ENCODE measurements at places on chromosomes 12 and 14. TPM values are rescaled to one million over a fixed set of nuclear protein-coding genes. Genes with fewer than 3 reads are reported as not detected.

- H3K4me3 ChIP-seq = peak overlapping the region; percentile 96
- DNase-seq = peak; percentile 33
- peaks cover 87% of the 10 kb centered on the region for H3K36me3 ChIP-seq
- peak overlapping the region; percentile 99 for H3K27ac ChIP-seq
- H3K4me1 ChIP-seq = peaks cover 26% of the 10 kb centered on the region
Measured at GRCh38 chr12:104291867-104292524, 11.5 kb upstream of the EID3 start.

DNA sequence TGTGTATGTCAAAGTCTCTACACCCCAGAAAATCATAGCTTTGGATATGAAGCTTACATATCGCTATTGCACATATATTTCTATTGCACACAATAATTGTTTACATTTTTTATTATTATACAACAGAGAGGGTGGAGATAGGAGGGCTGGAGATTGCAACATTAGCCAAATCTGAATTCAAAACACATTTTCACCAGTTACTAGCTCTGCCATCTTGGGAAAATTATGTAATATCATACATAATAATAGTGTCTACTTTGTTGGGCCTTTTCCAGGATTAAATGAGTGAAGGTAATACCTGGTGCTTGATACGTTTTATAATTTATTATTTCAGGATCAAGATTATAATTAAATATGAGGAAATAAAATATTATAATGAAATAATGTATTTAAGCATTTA lies 507.4 kb upstream of the TBX3 start:
- no peaks in the 10 kb centered on the region for H3K4me1 ChIP-seq
- H3K4me3 ChIP-seq = no peak overlapping the region
- no peak for DNase-seq
- no peaks in the 10 kb centered on the region for H3K36me3 ChIP-seq

DNA sequence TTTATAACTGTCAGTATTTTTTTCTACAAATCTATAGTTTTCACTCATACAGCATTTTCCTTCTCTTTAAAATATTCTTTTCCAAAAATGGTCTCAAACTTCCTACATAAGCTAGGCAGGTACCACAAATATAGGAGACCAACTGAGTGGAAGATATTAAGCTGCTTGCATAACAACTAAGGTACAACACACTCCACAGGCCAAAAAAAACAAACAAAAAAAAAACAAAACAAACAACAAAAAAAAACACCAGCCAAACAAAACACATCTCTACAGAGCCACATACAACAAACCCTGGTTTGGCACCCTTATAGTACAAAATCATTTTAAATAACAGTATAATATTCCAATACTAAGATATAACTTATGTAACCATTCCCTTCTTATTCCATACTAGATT lies 50.1 kb downstream of the SLC2A13 start:
- no peak for DNase-seq
- H3K36me3 ChIP-seq = no peaks in the 10 kb centered on the region
- H3K4me1 ChIP-seq = no peaks in the 10 kb centered on the region
- no peak overlapping the region for H3K27ac ChIP-seq

DNA sequence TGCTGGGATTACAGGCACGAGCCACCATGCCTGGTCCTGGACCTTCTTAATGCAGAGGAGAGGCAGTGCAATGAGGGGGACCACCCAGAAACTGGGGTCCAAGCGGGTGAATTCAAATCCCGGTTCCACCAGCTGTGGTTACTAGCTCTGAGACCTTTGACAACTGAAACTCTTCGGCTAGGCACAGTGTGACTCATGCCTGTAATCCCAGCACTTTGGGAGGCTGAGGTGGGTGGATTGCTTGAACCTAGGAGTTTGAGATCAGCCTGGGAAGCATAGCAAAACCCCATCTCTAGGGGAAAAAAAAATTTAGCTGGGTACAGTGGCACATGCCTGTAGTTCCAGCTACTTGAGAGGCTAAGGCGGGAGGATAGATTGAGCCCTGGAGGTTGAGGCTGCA lies 5.0 kb upstream of the CD4 start:
- no peaks in the 10 kb centered on the region for H3K4me1 ChIP-seq
- H3K27ac ChIP-seq = no peak overlapping the region
- H3K36me3 ChIP-seq = no peaks in the 10 kb centered on the region
- no peaks in the 10 kb centered on the region for H3K27me3 ChIP-seq
- DNase-seq = no peak
- no peak overlapping the region for H3K4me3 ChIP-seq

DNA sequence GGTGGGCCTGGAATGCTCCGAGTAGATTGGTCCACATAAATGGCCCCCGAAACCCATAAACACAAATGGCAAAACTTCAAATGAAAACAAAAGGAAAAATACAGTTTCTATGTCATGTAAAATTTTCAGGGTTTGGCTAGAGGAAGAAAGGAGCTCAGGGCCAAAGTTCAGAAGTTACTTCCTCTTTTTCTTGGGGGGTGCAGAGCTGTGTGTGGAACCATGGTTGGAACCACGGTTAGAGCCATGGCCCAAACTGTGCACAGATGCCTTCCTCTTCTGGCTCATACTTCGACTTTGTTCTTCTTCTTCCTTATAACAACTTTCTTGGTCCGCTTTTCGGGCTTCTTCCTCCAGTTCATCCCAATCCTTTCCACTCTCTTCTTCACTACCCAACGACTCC lies 51.7 kb downstream of the MGST1 start:
- no peaks in the 10 kb centered on the region for H3K36me3 ChIP-seq
- no peaks in the 10 kb centered on the region for H3K4me1 ChIP-seq
- no peak overlapping the region for H3K27ac ChIP-seq
- H3K27me3 ChIP-seq = no peaks in the 10 kb centered on the region

GRCh38 chr14:32252030-32252670 lies 49.1 kb upstream of the RNU6-8 start:
- peaks cover 3% of the 10 kb centered on the region for H3K4me1 ChIP-seq
- H3K36me3 ChIP-seq = no peaks in the 10 kb centered on the region
- H3K27ac ChIP-seq = no peak overlapping the region
- no peak overlapping the region for H3K4me3 ChIP-seq

GRCh38 chr14:63241096-63241495 lies 36.9 kb downstream of the RHOJ start:
- no peak for DNase-seq
- no peaks in the 10 kb centered on the region for H3K27me3 ChIP-seq
- H3K36me3 ChIP-seq = no peaks in the 10 kb centered on the region
- no peak overlapping the region for H3K27ac ChIP-seq

DNA sequence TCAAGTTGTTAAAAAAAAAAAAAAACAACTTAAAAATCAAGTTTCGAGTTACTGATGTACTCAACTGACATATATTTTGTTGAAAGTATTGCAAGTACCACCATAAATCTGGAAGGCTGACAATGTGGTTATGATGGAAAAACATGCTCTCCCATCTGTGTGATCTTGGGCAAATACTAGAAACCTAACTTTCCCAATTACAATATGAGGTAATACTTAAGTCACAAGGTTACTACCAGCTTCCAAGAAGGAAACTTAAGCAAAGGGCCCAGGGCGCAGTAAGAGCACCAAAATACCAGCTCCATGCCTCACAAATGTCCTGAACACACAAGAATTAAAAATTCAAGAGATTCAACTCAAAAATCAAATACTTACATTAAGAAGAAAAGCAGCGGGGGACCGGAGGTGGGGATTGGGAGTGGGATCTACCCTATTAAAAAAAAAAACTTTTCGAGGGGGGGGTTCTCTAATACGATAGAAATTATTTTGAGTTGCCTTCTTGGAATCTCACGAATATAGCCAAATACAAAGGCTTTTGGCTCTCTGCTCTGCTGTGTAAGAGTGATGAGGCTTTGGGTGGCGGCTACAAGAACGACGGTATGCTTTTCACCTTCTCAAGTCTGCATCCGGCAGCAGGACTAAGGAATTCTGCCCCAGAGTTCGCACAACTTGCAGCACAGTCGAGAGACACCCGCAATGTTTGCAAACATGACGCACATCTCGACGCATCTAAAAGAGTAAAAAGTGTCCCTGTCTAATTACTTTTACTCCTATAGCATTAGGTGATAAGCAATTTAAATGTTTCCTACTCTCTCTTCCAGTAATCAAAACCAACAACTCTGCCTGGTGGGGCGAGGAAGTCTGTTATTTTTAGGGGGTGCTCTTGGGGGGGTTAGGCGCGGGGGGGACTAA lies 1.1 kb downstream of the SAV1 start:
- peak overlapping the region; percentile 99 for H3K4me3 ChIP-seq
- peak overlapping the region; percentile 80 for H3K27ac ChIP-seq
- H3K27me3 ChIP-seq = no peaks in the 10 kb centered on the region
- peak; percentile 34 for DNase-seq

DNA sequence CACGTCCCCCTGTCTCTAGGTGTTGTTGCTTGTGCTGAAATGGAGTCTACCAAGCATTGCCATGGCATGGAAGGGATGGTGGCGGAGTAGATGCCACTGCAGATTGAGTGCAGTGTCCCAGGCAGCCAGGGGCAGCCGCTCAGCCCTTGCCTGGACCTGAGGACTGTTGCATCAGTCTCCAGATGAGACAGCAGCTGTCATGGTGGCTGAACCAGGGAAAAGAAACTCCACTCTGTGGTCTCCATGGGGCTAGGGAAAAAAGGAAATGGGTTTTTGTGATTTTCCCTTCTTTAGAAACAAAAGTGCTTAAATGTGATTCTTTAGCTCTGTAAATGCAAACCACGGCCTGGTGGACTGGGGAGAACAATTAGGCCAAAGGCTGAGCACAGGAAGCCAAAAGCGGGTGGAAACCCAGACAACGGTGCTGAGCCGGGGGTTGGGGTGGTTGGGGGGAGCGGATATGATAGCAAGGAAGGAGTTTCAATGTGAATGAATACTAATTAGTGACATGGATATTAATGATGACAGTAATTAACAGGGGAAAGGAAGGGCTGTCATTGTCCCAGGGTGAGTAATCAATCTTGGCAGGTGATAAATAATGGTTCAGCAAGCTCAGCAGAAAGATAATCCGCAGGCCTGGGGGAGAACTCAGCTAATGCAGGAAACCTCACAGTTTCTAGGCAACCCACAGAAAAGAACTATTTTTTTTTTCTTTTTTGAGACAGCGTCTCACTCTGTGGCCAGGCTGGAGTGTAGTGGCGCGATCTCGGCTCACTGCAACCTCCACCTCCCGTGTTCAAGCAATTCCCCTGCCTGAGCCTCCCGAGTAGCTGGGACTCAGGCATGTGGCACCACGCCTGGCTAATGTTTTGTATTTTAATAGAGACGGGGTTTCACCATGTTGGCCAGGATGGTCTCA lies 442.6 kb downstream of the DPF3 start:
- DNase-seq = no peak
- H3K27ac ChIP-seq = no peak overlapping the region
- H3K4me3 ChIP-seq = no peak overlapping the region
- H3K27me3 ChIP-seq = peaks cover 74% of the 10 kb centered on the region
- H3K4me1 ChIP-seq = no peaks in the 10 kb centered on the region

GRCh38 chr12:14756334-14757143 lies 46.7 kb downstream of the WBP11 start:
- H3K27ac ChIP-seq = no peak overlapping the region
- H3K36me3 ChIP-seq = no peaks in the 10 kb centered on the region
- DNase-seq = no peak
- no peaks in the 10 kb centered on the region for H3K4me1 ChIP-seq
- H3K27me3 ChIP-seq = no peaks in the 10 kb centered on the region

- H3K36me3 ChIP-seq = no peaks in the 10 kb centered on the region
- no peak for DNase-seq
- no peak overlapping the region for H3K4me3 ChIP-seq
Measured at GRCh38 chr14:45284802-45285201, 31.8 kb upstream of the MIS18BP1 start.

- DNase-seq = no peak
- H3K4me1 ChIP-seq = no peaks in the 10 kb centered on the region
- no peaks in the 10 kb centered on the region for H3K36me3 ChIP-seq
- H3K27ac ChIP-seq = no peak overlapping the region
- no peak overlapping the region for H3K4me3 ChIP-seq
- H3K27me3 ChIP-seq = no peaks in the 10 kb centered on the region
Measured at GRCh38 chr12:26327975-26328644, 132.7 kb downstream of the SSPN start.

C12orf60 gene
- total RNA-seq = 4.0 TPM

RIMKLB gene
- 56.9 TPM for total RNA-seq

KSR2 gene
- total RNA-seq = 1.0 TPM

A2M gene
- not detected for total RNA-seq

DDX24 gene
- total RNA-seq = 40.4 TPM
